ENCODE measurements at places on chromosomes 1 and 21. TPM values are rescaled to one million over a fixed set of nuclear protein-coding genes. Genes with fewer than 3 reads are reported as not detected.

The ZNF648 gene
- total RNA-seq: not detected

The PTPN22 gene
- total RNA-seq: 76.7 TPM

The DCDC2B gene
- total RNA-seq: not detected

DNA sequence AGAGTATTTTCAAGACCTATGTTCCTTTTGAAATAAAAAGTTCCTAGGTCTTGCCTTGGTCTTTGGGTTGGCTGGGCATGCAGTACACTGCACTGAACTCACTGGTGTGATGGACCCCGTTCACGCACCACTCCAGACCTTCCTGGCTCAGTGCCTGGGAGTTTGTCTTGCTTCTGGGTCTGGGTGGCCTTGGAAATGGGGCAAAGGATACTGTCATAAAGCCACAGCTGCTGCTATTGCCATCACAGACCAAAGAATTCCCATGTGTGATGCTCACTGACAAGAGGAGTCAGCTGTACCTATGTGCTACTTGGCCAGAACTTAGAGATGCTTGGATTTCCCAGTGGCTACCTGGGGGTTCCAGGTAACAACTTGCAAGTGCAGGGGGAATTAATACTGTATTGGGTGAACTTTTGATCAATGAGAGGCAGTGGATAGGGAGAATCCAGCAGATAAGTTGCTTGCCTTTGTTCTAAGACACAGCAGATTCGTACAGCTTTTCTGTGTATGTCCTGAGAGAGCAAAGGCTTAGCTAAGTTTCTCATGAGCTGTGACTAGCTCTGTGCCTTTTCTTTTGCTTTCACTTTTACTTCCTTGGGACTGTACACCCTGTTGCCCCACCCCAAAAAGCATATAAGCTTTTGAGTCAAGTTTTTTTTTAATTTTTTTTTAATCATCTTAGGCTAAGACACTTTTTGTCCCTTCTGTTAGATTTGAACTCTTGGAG lies 115.3 kb downstream of the RUNX1 start:
- peak; percentile 72 for DNase-seq

- no peak for DNase-seq
These were observed 27.0 kb upstream of the PRELP start for GRCh38 chr1:203448521-203449061.

- no peak for DNase-seq
These were observed 45.9 kb downstream of the SYT14 start for GRCh38 chr1:209983953-209984352.

- DNase-seq: no peak
These were observed 1390.1 kb downstream of the MRPL39 start for GRCh38 chr21:24217151-24217550.

Measured in naive thymus-derived CD4-positive, alpha-beta T cell (primary cell).